SK-N-MC (cell line): ENCODE measurements at places on chromosomes 5 and 9.
A peak's percentile ranks its signal among the peaks of the same experiment; 100 is the strongest.

DNA sequence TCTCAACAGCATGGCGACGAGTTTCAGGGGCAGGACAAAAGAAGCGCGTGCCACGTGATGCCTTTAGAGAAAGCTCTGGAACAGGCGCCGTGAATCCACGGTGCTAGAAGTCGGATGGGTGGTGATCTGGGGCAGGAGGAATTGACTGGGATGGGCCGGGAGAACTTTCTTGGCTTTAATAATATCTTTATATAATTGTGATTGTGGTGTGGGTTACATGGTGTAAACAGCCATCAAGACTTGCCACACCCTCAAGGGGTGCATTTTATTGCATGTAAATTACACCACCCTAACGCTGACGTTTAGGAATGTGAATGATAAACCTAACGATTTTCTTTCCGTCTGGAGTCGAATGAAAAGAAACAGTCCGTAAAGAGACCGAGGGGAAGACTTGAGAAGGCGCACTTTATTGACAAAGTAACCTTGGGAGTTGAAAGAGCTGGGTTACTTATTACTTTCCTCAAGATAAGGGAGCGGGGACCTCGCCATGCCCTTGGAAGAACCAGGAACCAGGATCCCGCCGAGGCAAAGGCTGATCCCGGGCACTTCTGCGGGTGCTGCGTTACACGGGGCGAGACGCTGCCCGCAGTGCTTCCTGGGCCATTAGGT, 8.5 kb downstream of the NRARP start:
- DNase-seq, result no peak

DNA sequence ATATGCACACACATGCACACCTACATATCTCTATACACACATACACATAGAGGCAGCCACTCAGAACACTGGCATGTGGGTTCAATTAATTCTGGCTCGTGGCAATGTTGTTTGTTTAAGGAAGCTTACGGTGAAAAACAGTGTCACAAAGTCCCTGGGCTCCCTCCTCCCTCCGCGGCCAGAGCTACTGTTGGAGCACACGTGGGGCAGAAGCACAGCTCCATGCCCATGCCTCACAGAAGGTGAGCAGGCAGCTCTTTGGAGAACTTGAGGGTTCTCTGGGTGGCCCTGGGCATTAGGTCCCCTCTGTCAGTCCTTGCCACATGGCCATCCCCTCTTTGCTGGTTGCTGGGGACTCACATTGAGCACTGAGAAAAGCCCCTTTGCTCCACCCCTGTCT, 107.5 kb downstream of the GADD45G start:
- DNase-seq, result no peak

- DNase-seq, result no peak
Measured at GRCh38 chr5:179212870-179213269, 132.4 kb downstream of the ADAMTS2 start.

GRCh38 chr5:75659791-75660450, 48.7 kb downstream of the ANKDD1B start:
- DNase-seq, result no peak

DNA sequence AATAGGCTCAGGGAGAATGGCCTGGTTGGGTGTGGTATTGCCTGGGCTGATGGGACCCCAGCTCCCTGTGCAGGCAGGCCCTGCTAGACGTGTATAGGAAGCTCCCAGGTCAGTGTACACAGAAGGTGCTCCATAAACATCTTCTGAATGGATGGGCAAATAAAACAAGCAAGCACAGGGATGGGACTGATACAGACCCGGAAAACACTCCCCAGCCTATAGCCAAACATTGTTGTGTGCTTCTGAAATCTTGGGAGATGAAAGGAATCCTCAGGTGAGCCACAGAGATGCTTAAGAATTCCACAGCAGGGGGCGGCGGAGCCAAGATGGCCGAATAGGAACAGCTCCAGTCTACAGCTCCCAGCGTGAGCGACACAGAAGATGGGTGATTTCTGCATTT, 151.8 kb downstream of the ENTREP1 start:
- DNase-seq, result no peak

GRCh38 chr5:77152441-77152840, 58.0 kb upstream of the PDE8B start:
- no peak for DNase-seq

GRCh38 chr5:177474846-177475562, 1.6 kb upstream of the DBN1 start:
- no peak for DNase-seq

DNA sequence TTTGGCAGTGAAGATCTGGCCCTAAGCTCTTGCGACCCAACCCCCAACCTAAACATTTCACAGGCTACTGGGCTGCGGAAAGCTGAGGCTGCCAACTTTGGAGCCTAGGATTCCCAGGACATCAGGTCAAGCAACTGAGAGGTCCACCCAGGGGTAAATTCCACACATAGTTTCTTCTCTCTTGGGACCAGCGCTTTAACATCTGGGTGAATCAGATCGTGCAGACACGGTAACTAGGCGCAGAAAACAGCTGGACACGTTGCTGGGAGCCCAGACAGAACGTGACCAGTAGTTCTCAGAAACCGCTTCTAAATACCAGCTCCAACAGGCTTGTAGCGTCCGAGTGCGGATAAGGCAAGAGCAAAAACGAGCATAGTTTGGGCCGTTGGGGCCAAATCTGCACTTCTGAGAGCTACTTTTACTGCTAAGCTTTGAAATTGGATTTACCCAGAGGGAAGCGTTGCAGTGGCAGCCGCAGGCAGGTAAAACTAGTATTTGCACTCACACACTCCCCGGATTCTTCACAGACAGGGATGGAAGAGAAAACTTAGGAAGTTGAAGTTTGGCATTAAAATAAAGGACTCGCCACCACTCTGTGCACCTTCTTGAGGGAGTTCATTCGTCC, 11.8 kb downstream of the ITGA1 start:
- DNase-seq, result no peak

DNA sequence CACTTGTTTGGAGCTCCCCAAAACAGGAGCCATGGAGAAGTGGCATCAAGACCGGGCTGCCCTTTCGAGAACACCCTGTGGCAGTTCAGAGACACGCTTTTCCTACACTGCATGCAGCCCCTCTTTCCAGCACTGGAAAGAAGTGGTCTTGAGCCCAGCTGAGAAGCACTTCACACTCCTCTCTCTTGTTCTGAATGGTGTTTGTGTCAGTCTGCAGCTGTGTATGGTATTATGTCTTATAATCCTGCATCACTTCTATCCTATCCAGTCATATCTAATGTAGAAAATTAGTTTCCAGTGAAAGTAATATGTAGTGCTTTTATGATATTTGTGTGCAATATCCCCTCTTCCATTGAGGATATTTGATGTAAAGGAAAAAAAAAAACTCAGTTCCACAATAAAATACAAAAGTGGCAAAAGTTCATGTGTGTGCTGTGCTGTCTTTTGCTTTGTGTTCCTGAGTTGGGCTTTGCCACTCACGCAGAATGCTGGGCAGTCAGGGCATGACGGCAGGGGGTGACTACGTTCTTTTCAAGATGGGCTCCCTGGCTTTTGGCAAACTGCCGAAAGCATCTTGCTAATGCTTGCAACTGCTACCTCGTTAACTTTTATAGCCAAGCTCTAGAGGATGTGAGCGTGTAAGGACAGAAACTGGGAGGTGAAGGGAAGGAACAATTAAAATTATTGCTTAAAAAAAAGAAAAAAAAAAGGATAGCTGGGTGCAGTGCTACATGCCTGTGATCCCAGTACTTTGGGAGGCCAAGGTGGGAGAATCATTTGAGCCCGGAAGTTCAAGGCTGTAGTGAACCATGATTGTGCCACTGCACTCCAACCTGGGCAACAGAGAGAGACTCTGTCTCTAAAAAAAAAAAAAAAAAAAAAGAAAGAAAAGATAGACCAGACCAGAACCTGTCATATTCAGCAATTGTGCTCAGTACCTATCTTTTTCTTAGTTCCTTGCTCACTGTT, 102.2 kb downstream of the MAP1B start:
- DNase-seq, result peak; percentile 71

GRCh38 chr9:77592476-77592875, 55.6 kb downstream of the GNA14 start:
- DNase-seq, result no peak

DNA sequence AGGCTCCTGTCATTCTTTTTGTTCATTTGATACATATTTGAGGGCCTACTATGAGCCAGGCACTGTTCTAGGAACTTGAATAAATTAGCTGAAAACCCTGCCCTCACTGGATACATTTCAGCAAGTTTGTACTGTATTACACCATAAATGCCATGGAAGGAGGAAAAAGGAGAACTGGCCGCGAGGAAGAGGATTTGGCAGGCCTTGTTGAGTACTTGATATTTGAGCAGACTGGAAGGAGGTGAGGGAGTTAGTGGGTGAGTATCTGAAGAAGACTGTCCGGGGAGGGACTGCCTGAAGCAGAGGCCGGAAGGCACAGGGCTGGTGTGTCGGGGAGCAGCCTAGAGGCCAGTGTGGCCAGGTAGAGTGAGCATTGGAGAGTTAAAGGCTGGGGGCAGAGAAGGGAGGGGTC, 4.5 kb downstream of the SNX30 start:
- DNase-seq, result no peak

DNA sequence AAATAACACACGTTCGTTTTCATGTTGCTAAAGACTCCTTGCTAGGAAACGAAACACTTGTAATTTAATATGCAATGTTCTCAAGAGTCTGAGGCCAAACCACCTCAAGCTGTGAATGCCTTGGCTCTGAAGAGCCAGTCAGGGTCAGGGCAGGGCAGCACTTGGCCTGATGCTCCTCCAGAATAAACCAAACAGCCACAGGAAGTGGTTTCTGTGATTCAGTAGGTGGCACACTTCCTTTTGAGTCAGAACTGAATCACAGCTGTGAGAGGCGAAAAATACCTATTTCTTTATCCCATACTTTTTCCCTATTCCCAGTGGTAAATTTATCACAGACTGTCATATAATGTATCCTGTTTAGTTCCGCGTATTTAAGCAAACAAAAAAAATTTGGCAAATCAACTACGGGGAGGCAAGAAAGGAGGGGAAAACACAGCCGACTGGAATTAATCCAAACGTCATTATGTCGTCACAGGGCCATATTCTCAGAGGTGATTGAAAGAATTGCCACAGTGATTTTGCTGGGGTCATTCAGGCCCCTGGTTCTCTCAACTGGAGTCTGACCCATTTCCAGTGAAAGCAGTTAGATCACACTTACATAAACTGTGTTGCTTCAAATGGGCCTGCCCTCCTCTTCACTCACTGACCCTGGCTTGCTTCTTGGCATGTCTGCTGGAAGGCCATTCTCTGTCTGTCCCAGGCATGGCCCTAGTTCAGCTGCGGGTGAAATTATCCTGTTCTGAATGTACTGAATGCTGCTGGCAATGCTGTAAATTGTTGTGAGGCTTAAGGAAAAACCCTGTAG, 71.2 kb downstream of the ARRDC3 start:
- DNase-seq, result peak; percentile 34

GRCh38 chr5:54217826-54218503, 92.4 kb downstream of the ARL15 start:
- peak; percentile 73 for DNase-seq

DNA sequence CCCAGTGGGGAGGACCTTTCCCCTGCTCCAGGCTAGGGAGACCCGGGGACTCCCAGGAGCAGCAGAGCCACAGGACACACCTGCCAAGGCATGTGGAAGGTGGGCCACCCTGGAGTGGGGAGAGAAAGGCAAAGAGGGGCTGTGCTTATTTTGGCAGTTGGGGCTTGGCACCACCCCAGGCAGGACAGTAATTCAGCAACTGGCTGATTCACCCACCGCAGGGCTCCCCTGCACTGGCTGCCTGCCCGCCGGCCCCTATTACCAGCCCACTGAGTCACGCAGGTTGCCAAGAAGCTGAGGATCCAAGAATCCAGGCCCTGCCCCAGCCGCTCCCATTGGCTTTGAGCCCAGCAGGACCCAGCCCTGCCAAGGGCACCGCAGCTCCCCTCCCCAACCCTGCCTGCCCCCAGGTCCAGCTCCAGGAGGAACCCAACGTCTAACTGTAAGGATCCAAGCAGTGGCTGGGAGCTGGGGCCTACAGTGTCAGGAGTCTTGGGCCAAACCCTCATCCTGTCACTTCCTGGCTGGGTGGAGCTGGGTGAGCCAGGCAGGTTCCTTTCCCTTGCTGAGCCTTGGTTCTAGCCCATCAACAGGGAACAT, 14.2 kb upstream of the RALGDS start:
- DNase-seq, result no peak
